Gastrocnemius medialis (tissue), 4 donors: ENCODE measurements at places on chromosomes 1 and 21. TPM values are rescaled to one million over a fixed set of nuclear protein-coding genes. Genes with fewer than 3 reads are reported as not detected.

DNA sequence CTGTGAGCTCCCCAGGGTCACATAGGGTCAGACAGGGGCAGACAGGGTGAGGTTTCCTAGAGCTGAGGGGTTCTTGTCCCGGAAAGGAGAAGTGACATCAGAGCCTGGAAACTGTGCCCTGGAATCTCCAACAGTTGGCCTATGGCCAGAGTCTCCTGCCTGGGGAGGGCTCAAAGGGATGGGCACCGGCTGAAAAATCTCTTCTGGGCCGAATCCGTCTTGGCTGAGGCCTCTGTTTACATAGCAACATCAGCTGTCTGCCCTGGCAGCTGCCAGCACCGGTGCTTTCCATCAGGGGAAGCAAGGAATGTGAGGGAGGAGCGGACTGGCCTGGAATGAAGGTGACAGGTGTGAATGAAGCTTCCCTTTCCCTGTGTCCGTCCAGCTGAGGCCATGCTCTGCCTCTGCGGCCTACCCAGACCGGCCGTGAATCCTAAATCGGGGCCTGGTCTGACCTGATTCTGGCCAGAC, 30.7 kb downstream of the VASH2 start:
- DNase-seq, result no peak

- no peak for DNase-seq
These were observed 9.6 kb downstream of the TNFRSF8 start for GRCh38 chr1:12072741-12073140.

DNA sequence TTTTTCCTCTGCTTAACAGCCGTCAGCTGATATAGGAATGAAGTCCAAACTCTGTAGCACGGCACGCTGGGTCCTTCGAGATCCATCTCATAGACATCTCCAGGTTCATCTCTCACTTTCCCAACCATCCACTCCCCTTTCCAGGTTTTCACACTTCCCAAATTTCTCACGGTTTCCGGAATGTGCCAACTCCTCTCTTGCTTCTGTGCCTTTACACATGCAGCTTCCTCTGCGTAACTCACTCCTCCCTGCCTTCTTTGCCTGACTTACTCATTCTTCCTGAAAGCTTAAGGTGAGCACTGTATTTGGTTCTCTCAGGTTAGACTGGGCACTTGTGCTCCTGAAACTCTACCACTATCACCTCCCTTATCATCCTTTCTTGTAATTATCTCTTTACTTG, 168.4 kb downstream of the PCNX2 start:
- DNase-seq, result no peak

GRCh38 chr1:2548068-2548589, 8.0 kb upstream of the TNFRSF14 start:
- DNase-seq, result peak; percentile 61

GRCh38 chr1:1890506-1891348, at the start of gene GNB1:
GNB1 (minus strand) TSS chr1:1891087; CDS start chr1:1825453, 65,634 bp downstream.
- peak; percentile 68 for DNase-seq

GRCh38 chr1:109251277-109252166, 2.2 kb downstream of the CELSR2 start:
- DNase-seq, result no peak

- DNase-seq, result no peak
These were observed 58.5 kb upstream of the KLHDC7A start for GRCh38 chr1:18422076-18422777.

DNA sequence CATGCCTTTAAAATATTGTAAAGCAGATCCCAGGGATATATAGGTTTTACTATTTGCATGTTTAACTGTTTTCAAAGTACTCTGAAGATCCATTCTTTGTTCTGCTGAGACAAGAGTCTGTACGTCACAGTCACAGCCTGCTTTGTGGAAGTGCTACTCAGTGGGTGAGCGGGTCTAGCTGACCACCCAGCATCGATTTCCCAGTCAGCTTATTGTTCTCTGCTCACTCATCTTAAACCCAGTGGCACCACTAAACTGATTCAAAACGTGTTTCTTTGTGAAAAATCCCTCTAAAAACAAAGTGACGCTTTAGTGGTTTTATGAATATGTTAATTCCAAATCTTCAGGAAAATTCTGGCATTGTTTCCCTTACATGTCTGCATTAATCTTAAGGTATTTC, 12.4 kb downstream of the PLPP3 start:
- DNase-seq, result no peak

- no peak for DNase-seq
These were observed 535.1 kb downstream of the DPYD start for GRCh38 chr1:97385536-97386277.

DNA sequence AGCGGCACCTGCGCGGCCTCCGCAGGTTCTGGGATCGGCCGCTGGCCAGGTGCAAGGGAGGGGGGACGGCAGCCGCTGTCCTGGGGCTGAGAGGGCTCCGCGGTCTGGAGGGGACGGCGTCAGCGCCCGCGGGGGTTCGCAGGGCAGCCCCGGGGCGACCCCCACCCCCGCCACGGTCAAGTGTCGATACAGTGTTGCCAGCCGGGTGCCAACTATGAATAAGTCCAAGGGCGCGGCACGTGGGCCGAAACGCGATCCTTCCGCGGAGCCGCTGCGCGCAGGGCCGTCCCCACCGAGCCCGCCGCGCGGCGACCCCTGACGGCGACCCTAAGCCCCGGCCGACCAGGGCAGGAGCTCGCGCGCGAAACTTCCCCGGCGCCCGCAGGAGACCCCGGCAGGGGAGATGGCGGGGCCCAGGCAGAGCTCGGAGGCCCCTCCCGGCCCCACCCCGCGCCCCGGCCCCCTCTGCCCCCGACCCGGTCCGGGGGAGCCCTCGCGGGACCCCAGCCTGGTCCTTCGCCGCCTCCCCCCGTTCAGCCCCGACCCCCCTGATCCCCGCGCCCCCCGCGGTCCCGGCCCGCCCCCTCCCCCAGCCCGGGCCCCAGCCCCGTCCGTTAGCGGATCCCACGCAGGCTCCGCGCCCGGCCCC, 586 bp upstream of the AGPAT3 start:
- peak; percentile 64 for DNase-seq

GRCh38 chr1:100292711-100293110, 26.7 kb downstream of the RTCA start:
- no peak for DNase-seq

- DNase-seq, result no peak
These were observed 273.7 kb downstream of the BARHL2 start for GRCh38 chr1:90443354-90443753.

- no peak for DNase-seq
These were observed 240.9 kb downstream of the FAF1 start for GRCh38 chr1:50719126-50719525.

DNA sequence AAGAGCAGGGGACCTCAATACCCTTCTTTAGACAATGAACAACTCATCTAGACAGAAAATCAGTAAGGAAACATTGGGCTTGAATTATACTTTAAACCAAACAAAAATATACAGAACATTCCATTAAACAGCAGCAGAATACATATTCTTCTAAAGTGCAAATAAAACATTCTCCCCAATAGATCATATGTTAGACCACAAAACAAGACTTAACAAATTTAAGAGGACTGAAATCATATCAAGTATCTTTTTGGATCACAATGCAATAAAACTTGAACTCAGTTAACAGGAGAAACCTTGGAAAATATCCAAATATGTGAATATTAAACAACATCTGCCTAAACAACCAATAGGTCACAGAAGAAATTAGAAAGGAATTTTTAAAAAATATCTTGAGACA, 47.7 kb upstream of the HP1BP3 start:
- DNase-seq, result no peak

- DNase-seq, result no peak
These were observed 86.4 kb downstream of the SYF2 start for GRCh38 chr1:25145775-25146393.

- no peak for DNase-seq
These were observed 378.5 kb downstream of the SMYD3 start for GRCh38 chr1:246128494-246129069.

The KLF17 gene
- total RNA-seq, result not detected

The GJA4 gene
- total RNA-seq, result 41.4 TPM

The RPTN gene
- not detected for total RNA-seq

The DENND2C gene
- 20.4 TPM for total RNA-seq

The CTXND2 gene
- not detected for total RNA-seq

The TSPEAR gene
- not detected for total RNA-seq

The FNDC10 gene
- not detected for total RNA-seq

The ADAMTS4 gene
- total RNA-seq, result 4.0 TPM

The PLA2G2F gene
- not detected for total RNA-seq

The FCRL1 gene
- total RNA-seq, result not detected
